ENCODE measurements at places on chromosomes 12 and 14.

GRCh38 chr12:17593715-17594406, 496.1 kb downstream of the RERGL start:
- no peak for DNase-seq

DNA sequence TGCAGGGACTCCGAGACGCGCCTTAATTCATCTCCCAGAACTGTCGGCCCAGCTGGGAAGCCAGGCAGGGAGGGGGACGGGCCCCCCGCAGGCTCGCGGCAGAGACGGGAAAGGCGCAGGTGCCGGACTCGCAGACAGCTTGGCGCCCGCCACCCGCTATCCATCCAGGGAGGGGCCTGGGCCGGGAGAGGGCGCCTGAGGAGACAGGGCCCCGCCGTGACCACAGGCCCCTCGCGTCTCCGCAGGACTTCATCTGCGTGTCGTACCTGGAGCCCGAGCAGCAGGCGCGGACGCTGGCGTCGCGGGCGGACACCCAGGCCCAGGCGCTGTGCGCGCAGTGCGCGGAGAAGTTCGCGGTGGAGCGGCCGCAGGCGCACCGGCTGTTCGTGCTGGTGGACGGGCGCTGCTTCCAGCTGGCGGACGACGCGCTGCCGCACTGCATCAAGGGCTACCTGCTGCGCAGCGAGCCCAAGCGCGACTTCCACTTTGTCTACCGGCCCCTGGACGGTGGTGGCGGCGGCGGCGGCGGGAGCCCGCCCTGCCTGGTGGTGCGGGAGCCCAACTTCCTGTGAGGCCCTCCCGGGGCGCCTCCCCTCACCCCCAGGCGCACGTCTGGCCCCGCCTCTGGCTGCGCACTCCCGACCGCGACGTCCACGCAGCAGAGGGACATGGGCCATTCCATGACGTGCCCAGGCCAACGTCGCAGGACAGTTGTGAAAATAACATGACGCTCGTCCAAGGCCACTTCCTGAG, 60.6 kb downstream of the LGMN start:
- no peak for DNase-seq

DNA sequence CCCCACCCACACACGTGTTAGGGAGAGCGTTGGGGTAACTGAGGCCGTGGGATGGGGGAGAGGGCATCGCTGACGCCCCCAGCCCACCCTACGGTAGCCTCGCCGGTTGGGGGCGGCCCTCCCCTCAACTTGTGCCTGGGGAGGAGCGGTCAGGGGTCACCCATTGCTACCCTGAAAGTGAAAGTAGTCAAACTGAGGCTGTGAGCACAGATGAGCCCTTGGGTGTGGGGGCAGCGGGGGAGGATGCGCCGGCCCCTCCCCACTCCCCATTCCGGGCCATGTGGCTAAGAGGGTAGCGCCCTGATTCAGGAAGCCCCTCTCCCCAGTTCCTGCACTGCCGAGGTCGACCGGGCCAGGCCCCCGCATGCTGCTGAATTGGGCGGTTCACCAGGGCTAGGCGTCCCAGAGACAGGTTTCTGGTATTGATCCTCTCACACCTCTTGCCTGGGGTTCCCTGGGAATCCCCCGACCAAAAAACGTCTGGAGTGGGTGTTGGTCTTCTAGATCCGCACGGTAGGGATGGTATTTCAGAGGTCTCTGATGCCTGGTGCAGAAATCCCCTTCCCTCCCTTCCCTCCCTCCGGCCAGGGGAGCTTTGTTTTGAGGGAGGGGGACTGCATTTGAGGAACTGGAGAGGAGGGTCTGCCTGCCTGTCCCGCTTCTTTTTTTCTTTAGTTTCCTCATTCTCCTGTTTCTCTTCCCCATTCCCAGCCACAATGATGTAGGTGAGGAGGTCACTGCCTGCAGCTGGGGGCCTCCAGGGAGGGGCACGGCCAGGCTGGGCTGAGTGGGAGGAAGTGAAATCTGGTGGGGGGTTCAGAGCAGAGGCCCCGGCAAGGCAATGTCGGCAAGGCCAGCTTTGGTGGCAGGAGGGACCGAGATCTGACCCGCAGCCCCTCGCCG, 1.0 kb downstream of the SH2B3 start:
- peak; percentile 28 for DNase-seq

DNA sequence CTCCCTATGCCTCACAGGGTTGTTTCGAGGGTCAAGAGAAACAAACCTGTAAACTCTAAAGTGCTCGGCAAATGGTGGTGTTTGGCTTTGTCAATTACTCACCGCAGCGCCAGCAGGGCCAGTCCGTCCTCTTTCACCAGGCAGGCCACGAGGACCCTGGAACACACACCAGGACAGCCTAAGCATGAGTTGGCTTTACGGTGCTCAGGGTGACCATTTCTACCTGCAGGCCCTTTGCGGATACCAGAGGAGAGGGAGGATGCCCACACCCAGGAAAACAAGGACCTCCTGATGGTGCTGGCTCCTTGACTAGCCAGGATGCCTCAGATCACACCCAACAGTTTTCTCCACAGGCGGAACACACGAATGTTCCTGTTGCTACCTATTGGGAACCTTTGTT, 11.5 kb downstream of the COL2A1 start:
- no peak for DNase-seq

GRCh38 chr14:101535232-101535631, 26.1 kb upstream of the DIO3 start:
- DNase-seq: no peak

DNA sequence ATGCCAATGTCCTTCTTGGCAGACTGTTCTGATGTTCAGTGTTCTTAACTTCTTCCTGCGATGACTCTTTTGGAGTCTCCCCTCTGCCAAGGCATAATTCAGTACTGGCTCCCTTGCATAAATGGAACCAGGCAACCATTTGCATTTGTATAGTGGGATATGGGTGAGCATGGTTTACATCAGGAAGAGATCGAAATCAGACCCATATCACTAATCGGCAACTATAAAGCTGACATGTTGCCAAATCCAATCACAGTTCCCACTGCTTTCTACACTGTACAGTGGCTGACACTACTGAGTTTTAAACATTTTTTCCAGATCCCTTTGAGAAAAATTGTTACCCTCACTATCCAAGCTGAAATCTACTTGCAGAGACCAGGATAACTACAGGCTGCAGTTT, 83.8 kb downstream of the KITLG start:
- DNase-seq: no peak

DNA sequence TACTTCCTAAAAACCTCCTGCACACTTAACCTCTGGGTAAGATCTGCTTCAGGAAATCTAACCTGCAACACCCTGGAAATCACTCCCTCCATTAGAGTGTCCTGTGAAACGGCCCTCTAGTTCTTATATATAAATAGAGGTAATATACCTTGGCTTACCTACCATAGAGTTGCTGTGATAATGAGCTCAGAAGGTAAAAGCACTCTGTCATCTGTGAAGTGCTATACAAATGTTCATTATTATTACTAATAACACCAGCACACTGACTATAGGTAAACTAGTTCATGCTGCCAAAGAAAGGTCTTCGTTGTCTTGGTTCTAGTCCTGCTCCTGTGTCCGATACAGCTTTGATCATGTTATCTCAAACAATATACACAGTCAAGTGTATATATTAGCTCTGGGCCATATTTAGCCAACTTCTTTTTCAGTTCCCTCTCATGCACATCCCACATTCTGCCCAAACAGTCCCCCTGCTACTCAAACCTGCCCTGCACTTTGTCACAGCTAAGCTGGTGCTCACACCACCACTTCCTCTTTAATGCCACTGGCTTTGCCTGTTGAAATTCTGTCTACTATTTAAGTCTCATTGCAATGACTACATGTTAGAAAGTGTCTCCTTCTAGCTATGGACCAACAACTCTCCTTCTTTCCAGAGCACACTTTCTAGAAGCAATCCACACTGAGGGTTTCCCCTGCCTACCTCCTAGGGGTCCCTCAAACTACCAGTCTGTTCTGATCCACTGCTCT, 5.1 kb downstream of the E2F7 start:
- no peak for DNase-seq

DNA sequence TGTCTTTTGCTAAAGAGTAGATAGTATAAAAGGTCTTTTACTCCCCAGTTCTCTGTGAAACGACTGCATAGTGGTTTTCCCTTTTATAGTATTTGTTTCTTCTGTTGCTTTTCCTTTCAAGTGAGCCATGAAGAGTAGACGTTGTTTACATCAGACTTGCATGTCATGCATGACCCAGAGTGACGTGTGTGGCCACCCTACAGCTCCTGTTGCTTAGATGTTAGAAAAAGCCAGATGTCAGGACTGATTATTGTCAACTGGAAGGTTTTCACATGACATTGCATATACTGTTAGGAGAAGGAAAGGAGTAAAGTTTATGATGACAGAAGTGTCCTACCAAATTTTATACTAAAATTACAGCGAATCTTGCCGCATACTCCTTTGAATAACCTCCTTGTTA, 1.3 kb upstream of the RD3L start:
- no peak for DNase-seq

- DNase-seq: no peak
These were observed 106.7 kb upstream of the SFSWAP start for GRCh38 chr12:131603939-131604795.

GRCh38 chr14:20458031-20458789, 3.0 kb downstream of the PIP4P1 start:
- DNase-seq: no peak

DNA sequence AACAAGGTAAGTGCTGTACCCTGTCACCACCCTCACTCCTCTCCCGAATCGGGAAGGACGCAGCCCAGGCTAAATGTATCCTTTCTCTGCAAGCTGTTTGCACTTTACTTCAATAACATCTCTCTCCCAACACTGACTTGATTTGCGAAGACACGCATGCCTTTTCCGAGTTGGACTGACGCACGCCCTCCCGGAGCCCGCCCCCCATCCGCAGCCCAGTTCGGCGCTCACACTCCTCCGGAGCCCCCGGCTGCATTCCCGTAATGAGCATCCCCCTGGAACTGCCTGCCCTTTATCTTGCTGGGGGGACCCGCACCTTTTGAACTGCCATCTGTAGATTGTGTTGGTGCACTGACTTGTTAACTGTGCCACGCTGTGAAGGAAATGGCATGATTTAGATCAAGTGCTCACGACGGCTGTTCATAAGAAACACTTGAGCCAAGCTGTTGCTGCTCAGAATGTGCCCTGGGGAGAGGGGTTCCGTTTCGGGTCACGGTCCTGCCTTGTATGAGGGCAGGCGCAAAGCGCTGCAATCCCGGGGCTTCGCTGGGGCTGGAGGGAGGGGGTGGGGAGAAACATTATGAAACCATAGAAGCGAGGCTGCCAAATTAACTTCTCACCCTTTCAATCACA, 176.6 kb upstream of the CDKN3 start:
- DNase-seq: no peak

DNA sequence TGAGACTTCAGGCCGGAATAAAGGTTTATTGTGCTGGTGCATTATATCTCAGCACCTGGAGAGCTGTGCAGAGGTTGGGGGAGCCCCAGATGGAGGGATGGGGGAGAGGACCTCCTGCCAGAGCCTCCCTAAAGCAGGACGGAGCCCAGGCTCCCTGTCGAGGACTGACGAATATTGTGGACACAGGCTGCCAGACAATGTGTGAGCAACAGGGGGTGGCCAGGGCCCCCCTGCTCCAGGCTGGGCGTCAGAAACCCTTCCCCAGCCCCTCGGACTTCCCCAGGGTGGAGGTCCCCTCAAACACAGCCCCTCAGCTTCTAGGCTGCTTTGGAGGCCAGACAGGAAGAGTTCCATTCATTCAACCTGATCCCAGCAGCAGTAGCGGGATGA, 8.0 kb downstream of the TMEM119 start:
- no peak for DNase-seq

DNA sequence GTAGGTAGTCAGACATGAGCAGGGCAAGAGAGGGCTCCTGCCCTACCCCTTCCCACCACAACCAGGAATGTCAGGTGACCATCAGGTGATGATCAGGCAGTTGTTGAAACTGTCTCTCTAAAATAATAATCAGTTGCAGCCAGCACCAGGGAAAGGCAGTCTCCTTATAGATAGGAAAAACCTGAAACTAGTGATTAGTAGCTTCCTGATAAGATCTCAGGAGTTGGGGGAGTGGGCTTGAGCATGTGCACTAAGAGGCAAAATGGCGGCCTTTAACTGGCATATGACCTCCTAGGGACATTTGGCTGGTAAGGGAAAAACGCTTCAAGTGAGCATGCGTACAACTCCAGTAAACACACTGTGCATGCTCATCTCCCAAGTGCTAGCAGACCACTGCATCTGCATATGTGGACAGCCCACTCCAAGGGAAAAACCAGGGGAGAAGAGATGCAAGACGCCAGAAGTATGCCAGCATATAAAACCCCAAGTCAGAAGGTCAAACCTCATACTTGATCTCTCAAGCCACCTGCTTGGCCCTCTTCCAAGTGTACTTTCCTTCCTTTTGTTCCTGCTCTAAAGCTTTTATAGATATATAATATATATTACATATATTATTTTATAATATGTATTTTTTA, 37.1 kb downstream of the TGFB3 start:
- DNase-seq: no peak

DNA sequence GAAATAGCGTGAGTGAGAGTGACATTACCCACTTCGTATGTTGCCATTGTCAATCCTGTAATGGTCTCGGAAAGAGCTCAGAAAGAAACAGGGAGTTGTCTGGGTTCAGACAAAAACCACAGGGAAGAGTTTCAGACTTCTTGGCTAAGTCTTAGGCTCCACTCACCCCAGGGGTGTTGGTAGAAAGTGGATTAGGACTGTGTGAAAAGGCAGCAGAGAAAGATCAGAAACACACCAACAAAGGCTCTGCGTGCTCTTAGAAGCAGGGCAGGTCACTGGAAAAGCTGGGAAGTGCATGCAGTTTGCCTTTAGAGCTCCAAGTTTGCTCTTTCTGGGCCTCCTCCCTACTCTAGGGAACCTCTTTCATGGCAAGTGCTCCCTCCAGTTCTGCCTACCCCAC, 106.1 kb upstream of the PLXNC1 start:
- no peak for DNase-seq

- DNase-seq: peak; percentile 22
These were observed 54.6 kb downstream of the FAM222A start for GRCh38 chr12:109767991-109768900.

GRCh38 chr12:14257303-14257733, 108.2 kb upstream of the ATF7IP start:
- no peak for DNase-seq

DNA sequence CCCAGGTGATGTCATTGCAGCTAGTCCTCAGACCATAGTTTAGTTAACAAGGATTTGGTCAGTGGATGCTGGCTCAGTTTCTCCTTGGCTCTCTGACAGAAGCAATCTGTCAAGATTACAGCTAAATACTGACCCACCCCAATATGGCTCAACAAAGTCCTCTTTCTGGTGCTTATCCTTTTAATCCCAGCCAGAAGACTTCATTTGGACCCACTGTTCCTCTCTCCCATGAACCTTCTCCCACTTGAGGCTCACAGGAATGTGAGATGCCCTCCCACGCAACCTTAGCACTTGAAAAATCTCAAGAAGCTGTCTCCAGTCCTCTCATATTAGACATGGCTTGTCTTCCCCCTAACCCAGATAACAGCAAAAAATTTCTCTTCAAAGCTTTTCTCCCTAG, 47.7 kb downstream of the C12orf50 start:
- DNase-seq: no peak

- peak; percentile 34 for DNase-seq
These were observed 28.1 kb downstream of the CBX5 start for GRCh38 chr12:54251667-54252284.

DNA sequence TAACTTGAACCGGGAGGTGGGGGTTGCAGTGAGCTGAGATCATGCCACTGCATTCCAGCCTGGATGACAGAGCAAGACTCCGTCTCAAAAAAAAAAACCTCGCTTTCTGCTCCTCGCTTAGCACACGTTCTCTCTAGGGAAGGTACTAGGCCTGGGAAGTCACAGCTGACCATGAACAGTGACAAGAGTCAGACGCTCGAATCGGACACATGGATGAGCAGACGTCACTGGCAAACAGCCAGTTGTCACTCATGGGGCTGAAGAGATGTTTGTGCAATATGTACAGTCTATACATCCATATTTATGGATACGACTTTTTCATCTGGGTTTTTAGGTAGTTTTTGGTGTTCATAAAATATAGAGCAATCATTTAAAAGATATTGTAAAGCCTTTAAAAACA, 19.4 kb downstream of the TCHP start:
- no peak for DNase-seq

All from midbrain (tissue), 1 donor.